ENCODE measurements at places on chromosomes 2 and 18.
A peak's percentile ranks its signal among the peaks of the same experiment; 100 is the strongest.

DNA sequence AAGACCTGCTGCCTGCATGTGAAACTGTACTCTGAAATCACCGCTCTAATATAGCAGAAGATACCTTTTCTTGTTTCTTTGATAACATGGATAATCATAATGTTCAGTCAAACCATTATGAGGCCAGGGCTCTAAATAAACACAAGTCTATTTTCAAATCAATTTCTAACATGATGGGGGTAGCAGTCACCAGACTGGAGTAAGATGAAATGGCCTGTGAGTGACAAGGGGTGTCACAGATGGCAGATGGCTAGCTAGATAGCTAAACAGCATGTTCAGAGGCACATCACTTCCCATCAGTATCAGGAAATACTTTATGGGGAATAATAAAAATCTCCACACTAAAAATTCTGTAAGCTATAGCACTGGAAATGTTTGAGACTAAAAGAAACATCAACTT, 14.0 kb downstream of the MBD2 start:
- DNase-seq, result no peak
- no peaks in the 10 kb centered on the region for H3K36me3 ChIP-seq
- no peaks in the 10 kb centered on the region for H3K27me3 ChIP-seq
- H3K4me3 ChIP-seq, result no peak overlapping the region
- H3K27ac ChIP-seq, result no peak overlapping the region

DNA sequence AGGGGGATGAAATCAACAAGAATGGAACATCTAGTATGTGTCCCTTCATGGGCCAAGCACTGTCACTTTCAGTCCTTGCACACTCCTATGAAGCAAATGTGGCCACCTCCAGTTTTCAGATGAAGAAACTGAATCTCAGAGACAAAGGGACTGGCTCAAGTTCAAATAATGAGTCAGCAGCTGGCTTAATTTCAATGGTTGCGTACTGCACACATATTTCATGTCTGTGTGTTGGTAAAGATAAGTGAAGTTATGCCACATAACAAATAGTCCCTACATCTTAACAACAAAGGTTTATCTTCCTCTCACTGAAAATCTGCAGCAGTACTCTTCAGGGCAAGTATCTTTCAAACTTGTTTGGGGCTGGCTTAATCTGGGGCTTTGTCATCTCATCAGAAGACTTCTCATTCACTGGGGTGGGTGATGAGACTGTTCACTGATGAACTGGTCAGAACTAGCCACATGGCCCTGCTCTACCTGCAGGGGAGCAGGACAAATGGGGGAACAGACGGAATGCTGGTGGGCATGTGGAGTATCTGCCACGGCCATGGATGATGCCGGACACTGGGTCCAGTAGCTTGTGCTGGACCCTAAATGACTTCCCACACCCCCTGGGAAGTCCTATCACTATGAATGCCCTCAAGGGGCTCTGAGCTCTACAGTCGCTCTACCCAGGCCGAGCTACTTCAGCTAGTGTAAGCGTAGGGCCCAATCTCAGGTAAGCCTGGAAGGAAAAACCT, 263.2 kb downstream of the CYP26B1 start:
- H3K27me3 ChIP-seq, result no peaks in the 10 kb centered on the region
- H3K27ac ChIP-seq, result no peak overlapping the region
- H3K4me1 ChIP-seq, result peaks cover 20% of the 10 kb centered on the region
- no peak overlapping the region for H3K4me3 ChIP-seq

DNA sequence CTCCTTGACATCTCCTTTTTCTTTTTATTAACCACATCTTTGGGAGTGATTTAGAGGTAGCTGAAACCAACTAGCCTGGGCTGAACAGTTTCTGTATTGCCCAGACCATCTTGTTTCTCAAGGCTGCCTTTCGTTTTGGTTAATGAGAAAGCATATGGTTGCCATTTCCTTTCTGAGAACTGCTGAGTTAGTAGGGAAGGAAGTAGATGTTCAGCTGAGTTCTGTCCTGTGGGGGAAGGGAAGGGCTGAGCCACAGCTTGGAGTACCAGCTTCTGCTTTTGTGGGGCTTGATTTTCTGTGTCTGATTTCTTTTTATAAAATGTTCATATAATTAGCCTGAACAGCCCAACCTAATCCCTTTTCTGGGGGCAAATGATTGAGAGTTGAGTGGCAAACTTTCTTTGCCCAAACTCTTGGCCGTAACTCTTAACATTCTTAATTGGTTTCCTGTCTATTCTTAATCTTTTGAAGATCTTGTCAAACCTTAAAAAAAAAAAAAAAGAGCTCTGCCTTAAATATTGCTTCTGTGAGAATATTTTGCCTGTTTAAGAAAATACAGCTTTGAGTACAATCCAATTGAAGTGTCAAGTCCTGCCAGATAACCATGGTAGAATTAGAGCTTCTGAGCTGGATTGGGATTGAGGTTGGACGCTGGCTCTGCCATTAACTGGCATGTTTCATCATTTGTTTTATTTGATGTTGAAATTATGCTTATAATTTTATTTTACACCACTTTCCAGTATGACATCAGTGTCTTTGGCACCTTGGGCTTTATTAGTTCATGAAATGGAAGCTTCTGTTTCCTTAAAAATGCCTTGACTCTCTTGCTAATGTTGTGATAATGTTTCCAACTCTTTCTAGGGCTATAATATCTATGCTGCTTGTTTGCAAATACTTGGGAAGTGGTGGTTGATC, 1.9 kb upstream of the NABP1 start:
- H3K4me3 ChIP-seq, result no peak overlapping the region
- H3K36me3 ChIP-seq, result no peaks in the 10 kb centered on the region
- DNase-seq, result no peak
- no peaks in the 10 kb centered on the region for H3K27me3 ChIP-seq
- H3K27ac ChIP-seq, result peak overlapping the region; percentile 99

- no peak overlapping the region for H3K27ac ChIP-seq
- no peaks in the 10 kb centered on the region for H3K27me3 ChIP-seq
- H3K4me1 ChIP-seq, result no peaks in the 10 kb centered on the region
- no peak overlapping the region for H3K4me3 ChIP-seq
- no peaks in the 10 kb centered on the region for H3K36me3 ChIP-seq
- DNase-seq, result no peak
These were observed 124.5 kb downstream of the CNTNAP5 start for GRCh38 chr2:124149571-124149970.

GRCh38 chr2:172848519-172848918, 112.9 kb downstream of the RAPGEF4 start:
- DNase-seq, result no peak
- no peak overlapping the region for H3K27ac ChIP-seq
- H3K36me3 ChIP-seq, result no peaks in the 10 kb centered on the region
- H3K4me1 ChIP-seq, result no peaks in the 10 kb centered on the region
- no peaks in the 10 kb centered on the region for H3K27me3 ChIP-seq

DNA sequence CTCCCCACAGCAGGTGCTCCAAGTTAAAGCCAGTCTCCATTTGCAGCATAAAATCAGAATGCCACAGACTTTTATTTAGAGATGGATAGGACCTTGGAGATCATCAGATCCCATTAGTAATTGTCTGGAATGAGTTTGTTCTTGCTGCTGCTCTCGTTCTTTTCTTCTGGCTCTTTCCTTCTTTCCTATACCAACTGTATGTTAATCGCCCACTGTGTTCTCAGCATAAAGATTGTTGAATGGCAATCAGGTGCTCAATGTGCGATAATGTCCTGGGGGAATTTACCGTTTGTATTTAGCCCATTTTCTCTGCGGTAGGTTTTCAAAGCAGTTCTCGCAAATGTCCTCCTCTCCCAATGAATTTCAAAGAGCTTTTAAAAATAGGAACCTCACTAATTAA, 3.3 kb downstream of the GPR39 start:
- peak overlapping the region; percentile 62 for H3K27ac ChIP-seq
- H3K4me3 ChIP-seq, result no peak overlapping the region
- no peak for DNase-seq
- no peaks in the 10 kb centered on the region for H3K27me3 ChIP-seq
- peaks cover 10% of the 10 kb centered on the region for H3K4me1 ChIP-seq

DNA sequence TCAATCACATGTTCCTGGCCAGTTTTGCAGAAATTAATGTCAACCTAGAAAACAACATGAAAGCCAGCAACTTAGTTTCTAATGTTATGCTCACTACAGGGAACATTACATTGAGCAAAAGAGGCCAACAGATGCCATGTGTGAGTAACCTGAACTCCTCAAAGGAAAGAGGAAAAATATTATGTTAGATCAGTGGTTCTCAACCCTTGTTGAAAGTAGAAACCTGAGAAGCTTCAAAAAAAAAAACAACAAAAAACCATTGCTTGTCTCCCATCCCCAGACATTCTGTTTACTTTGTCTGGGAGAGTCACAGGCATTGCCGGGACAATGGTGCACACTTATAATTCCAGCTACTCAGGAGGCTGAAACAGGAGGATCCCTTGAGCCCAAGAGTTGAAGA, 57.7 kb downstream of the METTL4 start:
- H3K4me3 ChIP-seq, result no peak overlapping the region
- H3K27ac ChIP-seq, result no peak overlapping the region
- no peak for DNase-seq
